ENCODE measurements at places on chromosomes 1 and 21.
A peak's percentile ranks its signal among the peaks of the same experiment; 100 is the strongest.

DNA sequence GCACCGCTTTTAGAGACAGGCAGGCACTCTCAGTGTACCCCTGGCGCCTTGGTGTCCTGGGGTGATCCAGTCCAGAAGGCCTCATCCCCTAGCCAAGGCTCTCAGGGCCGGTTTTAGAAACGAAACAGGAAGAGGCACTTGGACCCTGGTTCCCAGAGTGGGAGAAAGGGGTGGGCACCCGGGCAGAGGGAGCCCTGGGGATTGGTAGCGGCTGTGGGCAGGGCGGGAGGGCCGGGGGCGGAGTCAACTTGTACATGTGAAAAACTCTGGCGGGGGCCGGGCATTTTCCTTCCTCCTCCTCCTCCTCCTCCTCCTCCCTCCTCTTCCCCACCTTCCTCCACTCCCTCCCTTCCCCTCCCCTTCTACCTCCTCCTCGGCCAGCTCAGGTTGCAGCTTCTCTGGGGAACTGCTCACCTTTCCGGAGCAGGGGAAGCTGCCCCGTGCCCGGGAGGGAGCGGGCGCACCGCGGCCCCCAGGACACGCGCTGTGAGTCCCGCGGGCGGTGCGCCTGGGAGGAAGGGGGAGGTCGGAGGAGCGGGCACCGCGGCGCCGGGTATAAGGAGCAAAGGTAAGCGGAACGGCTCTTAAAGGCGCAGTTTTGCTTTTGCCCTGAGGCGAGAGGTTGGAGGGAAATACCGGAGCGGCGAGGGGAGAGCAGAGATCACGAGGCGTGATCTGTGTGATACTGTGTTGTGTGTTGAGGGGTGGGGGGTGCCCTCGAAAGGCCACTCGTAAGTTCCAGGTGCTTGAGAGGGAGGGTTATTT lies at the start of gene CDK18:
TSS of gene CDK18 (plus strand) at position 359 of the 765 bp plus-strand sequence. CDS start 18,499 bp downstream, outside the sequence.
- peak; percentile 89 for DNase-seq

- DNase-seq: no peak
These were observed 265.9 kb upstream of the FAM78B start for GRCh38 chr1:166432655-166433054.

GRCh38 chr1:193185901-193186731 lies at the start of gene B3GALT2:
Gene B3GALT2, minus strand, starts transcription at chr1:193186613. Its CDS starts 5,051 bp downstream, at chr1:193181562.
- no peak for DNase-seq

GRCh38 chr1:230307213-230307612 lies 118.9 kb downstream of the PGBD5 start:
- DNase-seq: no peak

GRCh38 chr1:227521782-227522181 lies 41.6 kb upstream of the ZNF678 start:
- no peak for DNase-seq

- DNase-seq: no peak
These were observed 96.9 kb downstream of the ATP6V1G3 start for GRCh38 chr1:198443365-198444233.

- DNase-seq: no peak
These were observed 356.8 kb downstream of the RRAGC start for GRCh38 chr1:38502758-38503157.

DNA sequence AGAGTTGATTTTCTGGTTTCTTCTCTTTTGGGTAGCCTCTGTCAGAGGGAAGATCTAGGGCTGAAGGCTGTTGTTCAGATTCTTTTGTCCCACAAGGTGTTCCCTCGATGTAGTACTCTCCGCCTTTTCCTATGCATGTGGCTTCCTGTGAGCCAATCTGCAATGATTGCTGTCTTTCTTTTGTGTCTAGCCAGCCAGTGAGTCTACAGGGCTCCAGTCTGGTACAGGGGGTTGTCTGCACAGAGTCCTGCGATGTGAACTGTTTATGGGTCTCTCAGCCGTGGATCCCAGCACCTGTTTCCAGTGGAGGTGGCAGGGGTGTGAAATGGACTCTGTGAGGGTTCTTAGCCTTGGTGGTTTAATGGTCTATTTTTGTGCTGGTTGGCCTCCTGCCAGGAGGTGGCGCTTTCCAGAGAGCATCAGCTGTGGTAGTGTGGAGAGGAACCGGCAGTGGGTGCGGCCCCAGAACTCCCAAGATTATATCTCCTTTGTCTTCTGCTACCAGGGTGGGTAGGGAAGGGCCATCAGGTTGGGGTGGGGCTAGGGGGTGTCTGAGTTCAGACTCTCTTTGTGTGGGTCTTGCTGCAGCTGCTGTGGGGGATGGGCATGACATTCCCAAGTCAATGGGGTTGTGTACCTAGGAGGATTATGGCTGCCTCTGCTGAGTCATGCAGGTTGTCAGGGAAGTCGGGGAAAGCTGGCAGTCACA lies 81.3 kb upstream of the C21orf91 start:
- DNase-seq: peak; percentile 51

DNA sequence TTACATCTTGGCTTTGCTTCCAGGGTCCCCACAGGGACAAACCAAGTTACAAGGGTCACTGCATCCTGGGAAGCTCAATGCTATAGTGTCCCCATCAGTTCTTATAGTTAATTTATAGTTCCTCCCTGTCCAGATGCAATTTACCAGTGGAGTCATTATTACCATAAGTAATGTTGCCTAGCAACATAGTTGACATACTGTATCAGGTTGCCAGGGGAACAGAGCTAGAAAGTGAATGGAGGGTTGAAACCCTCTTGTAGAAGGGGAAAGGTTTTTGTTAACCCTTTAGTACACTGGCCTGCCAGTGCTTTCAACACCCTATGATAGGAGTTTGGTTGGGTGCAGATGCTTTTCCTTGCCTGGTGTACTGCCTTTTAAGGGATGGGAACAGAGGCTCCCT lies 34.3 kb upstream of the TTC4 start:
- no peak for DNase-seq

GRCh38 chr1:31814631-31815306 lies 1.1 kb downstream of the SPOCD1 start:
- DNase-seq: no peak

- DNase-seq: no peak
These were observed 1.1 kb downstream of the TSPEAR start for GRCh38 chr21:44710294-44710665.

DNA sequence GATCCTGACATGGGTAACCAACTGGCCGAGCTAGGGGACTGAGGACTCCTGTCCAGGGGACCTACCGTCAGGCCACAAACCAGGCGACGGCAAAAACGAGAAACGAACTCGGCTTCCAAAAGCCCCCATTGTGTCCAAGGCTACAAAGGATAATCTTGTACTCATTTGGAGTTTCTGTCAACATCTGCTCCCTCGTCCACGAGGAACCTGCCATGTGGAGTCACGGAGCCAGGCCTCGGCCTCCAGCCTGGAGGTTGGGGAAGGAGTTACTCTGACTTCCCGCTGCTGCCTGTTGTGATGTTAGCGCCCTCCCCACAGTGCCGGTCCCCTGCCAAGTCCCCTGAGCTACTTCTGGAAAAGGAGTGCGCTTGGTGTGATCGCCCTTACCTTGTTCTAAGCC lies 7.3 kb downstream of the KRTAP10-1 start:
- DNase-seq: no peak

GRCh38 chr1:214372092-214372491 lies 91.1 kb downstream of the SMYD2 start:
- no peak for DNase-seq

GRCh38 chr1:115507901-115508300 lies 133.9 kb upstream of the VANGL1 start:
- DNase-seq: no peak

DNA sequence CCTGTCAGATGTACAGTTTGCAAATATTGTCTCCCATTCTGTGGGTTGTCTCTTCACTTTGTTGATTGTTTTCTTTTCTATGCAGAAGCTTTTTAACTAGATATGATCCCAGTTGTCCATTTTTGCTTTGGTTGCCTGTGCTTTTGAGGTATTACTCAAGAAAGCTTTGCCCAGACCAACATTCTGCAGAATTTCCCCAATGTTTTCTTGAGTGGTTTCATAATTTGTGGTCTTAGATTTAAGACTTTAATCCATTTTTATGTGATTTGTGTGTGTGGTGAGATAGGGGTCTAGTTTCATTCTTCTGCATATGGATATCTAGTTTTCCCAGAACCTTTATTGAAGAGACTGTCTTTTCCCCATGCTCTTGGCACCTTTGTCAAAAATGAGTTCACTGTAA lies 116.9 kb downstream of the DUSP10 start:
- no peak for DNase-seq

- DNase-seq: no peak
These were observed 2.4 kb downstream of the NTPCR start for GRCh38 chr1:232952514-232953499.

GRCh38 chr1:8939000-8939265 lies 6.7 kb upstream of the CA6 start:
- no peak for DNase-seq

- DNase-seq: no peak
These were observed 339.9 kb downstream of the NTNG1 start for GRCh38 chr1:107480548-107481415.

DNA sequence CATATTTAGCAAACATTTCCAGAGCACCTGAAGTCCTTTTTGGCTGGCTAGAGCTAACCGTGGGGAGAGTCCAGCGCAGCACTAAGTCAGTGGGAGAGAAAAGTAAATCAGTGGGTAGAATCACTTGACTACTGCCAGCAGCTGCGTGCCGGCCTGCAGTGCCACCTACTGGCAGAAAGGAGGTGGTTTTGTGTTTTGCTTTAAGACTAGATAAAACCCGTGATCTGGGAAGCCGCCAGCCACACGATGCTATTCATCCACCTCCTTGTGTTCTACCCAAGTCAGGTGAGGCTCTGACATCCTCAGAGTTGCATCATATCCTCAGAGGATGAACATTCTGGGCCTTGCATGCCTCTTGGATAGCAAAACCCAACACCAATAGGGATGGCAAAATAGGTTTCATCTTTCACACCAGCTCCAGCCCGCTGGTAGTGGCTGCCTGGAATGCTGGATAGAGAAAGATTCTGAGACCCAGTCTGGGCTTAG lies 14.1 kb upstream of the HEYL start:
- peak; percentile 80 for DNase-seq

DNA sequence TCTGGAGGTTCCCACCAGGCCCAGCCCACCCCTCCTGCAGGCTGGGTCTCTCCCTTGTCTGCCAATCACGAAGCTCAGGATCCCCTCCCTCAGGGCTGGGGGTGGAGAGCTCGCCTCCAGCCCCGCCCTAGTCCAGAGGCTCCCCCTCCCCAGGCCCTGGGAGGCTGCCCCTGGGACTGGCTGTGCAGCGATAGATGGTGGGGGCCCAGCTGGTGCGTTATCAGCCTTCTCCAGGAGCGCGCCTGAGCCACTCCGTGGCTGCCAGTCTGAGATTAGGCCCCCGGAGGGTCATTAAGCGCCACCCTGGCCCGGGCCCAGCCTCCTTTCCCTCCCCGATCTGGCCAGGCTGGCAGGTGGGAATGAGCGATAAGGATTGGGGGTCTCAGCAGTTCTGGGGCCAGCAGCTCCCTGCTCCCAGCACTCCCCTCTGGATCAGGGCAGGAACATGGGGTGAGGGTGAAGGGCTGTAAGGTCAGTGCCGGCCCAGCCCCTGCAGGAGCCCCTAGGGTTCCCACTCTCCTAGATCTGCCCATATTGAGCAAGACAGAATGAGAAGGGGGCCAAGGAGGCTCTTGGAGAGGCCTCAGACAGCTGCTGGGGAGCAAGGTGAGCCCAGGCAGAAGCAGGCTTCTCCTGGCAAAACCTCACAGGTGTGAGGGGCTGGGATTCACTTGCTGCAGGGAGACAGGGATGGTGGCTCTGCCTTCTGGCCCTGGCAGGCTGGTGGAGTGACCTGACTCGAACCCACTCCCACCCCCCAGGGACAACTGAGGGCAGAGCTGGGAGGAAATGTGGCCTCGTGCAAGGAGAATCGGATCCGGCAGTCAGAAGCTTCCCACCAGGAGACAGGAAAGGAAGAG lies 8.5 kb downstream of the PDZK1IP1 start:
- DNase-seq: no peak

DNA sequence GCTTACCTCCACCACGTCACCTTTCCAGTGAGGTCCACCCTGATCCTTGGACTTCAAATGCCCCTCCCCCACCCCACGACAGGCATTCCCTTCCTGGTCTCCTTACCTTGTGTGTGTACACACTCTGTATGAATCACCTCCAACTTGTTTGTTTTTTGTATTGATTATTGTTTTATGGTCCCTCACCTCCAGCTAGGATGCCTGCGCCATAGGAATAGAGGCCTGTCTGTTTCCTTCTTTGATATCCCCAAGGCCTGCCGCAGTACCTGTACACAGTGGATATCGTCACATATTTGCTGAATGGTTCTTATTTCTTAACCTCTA lies 219.6 kb upstream of the POU3F1 start:
- no peak for DNase-seq

GRCh38 chr1:30881319-30882181 lies 27.0 kb downstream of the SDC3 start:
- DNase-seq: no peak

GRCh38 chr1:184210031-184210430 lies 158.5 kb downstream of the TSEN15 start:
- no peak for DNase-seq

- no peak for DNase-seq
These were observed 431.5 kb downstream of the LMO4 start for GRCh38 chr1:87760155-87760554.

DNA sequence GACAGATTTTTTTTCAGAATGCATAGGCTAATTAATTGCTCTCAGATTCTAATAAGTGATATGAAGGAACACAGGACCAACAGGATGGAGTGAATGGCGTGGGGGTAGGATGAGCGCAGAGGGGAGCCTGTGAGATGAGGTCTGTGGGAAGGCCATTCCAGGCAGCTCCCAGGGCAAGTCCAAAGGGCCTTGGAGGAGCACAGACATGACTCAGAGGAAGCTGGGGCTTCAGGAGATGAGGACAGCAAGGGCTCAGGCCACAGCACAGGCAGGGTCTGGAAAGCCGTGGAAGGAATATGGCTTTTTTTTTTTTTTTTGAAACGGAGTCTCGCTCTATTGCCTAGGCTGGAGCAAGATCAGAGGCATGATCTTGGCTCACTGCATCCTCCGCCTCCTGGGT lies 35.1 kb downstream of the FMN2 start:
- DNase-seq: no peak

- DNase-seq: no peak
These were observed 49.8 kb upstream of the GADD45A start for GRCh38 chr1:67635055-67635809.

DNA sequence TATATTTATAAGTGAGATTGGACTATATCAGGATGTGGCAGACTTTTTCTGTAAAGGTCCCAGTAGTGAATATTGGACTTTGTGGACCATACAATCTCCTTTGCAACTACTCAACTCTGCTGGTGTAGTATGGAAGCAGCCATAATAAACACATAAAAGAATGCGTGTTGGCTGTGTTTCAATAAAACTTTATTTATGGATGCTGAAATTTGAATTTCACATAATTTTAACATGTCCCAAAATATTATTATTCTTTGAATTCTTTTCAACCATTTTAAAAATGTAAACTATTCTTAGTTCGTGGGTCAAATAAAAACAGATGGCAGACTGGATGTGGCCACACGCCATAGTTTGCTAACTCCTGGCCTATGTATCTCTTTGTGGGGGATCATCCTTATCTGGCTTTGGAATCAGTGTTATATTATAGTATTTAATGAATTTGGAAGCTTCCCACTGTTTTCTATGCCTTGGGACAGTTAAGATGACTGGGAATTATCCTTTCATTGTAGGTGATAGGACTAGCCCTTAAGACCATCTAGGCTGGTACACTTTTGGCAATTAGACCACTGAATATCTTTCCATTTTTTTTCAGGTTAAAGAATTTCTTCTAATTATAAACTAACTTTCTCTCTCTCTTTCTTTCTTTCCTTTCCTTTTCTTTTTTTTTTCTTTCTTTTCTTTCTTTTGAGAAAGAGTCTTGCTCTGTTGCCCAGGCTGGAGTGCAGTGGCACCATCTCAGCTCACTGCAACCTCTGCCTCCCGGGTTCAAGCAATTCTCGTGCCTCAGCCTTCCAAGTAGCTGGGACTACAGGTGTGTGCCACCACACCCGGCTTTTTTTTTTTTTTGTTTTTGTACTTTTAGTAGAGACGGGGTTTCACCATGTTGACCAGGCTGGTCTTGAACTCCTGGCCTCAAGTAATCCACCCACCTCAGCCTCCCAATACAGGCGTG lies 14.9 kb upstream of the SLAMF6 start:
- no peak for DNase-seq
